ENCODE measurements at places on chromosomes 7 and 10.

GRCh38 chr10:5741276-5741675 lies 56.6 kb downstream of the TASOR2 start:
- DNase-seq: no peak

DNA sequence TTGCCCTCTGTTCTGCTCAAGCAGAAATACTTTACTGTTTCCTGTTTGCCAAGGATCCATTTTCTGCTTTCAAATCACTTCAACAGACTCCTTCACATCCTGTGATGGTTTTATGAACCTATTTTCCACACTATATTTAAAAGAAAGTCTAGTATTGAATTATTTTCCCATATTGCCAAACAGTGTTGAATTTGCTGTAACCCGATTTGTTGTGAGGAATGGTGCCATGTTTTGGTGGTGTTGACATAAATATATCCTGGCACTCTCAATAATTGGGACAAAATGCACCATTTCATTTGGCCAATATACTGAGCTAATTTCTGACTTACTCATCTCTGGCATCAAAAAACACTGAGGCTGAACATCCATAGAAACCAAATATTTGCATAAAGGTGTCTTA lies 615.4 kb upstream of the SEMA3D start:
- DNase-seq: no peak

DNA sequence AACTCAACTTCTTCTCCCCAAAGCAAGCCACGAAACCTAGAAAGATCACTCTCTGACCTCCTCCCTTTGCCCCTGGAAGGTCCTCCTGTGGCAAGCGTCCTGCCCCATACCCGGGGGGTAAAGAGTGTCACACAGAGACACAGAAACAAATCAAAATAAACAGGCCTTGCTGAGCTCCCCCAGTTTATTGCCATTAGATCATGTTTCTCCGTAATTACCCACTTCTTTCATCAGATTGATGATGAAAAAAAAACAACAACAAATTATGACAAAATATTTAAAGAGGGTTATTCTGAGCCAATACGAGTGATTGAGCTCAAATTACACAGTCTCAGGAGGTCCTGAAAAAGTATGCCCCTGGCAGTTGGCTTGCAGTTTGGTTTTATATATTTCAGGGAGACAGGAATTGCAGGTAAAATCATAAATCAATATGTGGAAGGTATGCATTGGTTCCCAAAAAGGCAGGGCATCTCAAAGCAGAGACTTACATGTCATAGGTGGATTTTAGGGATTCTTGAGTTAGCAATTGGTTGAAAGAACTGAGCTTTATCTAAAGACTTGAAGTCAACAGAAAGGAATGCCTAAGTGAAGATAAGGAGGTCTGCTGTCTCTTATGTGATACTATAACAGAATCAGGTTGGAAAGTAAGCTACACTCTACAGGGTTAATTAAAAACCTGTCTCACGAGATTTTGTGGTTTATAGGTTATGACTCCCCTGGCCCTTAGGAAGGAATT lies 86.2 kb downstream of the APBB1IP start:
- peak; percentile 88 for DNase-seq

DNA sequence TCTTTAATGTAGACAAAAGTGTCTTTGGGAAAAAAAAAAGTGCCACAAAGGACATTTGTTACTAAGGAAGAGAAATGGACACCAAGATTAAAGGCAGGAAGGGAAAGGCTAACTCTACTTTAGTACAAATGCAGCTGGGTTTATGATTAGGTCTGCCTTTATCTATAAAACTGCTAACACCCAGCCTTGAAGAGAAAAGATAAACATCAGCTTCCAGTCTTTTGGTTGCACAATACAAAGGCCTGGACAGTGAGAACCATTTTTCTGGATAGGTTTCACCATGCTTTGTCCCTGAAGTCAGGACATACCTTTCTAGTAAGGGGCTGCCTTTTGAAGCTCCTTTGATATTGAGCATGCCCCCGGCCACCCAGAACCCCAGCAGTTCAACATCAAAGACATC lies 45.1 kb downstream of the ZNF248 start:
- no peak for DNase-seq

DNA sequence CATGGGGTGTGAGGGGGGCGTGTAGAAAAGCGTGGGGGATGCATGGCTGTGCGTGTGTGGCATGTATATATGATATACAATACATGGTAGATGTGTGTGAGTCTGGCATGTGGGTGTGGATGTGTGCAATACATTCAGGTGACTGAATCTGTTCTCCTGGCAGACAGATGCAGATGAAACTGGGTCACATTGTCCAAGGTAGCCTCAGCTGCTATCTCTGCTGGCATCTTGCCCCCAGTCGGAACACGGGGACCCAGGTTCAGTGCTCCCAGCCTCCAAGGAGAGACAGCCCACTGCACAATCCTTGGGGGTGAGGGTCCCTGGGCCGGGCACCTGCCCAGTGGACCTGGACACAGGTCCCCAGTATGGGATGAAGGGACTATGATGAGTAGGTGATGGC lies 12.4 kb upstream of the SRRM3 start:
- DNase-seq: no peak

- DNase-seq: peak; percentile 86
Observed at GRCh38 chr7:70710011-70710480, 421.9 kb upstream of the GALNT17 start.

DNA sequence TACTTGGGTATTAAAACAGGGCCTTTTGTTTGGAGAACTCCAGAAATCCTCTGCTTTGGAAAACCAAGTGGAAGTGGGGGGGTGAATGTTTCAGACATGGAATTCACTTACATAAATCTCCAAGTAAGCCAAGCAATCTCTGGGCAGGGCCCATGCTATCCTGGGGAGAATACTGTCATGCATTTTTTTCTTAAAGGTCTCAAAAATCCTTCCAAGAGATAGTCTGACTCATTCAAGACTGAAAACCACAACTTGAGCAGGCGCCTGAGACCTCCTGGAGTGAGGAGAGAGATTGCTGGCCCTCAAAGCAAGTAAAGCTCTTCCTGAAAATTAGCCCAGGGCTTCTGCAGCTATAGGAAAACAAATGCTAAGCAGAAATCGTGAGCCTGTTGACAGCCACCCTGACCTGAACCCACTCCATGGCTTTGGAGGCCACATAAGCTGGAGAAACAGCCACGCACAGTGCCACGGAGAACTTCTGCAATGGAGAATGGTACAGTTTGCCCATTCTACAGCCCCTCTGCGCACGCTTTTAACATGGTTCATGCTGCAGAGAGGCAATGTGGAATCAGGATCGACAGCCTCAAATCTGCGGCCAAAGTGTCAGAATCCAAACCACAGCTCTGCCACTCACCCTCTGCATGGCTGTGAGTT lies 203.1 kb upstream of the AUTS2 start:
- peak; percentile 95 for DNase-seq

DNA sequence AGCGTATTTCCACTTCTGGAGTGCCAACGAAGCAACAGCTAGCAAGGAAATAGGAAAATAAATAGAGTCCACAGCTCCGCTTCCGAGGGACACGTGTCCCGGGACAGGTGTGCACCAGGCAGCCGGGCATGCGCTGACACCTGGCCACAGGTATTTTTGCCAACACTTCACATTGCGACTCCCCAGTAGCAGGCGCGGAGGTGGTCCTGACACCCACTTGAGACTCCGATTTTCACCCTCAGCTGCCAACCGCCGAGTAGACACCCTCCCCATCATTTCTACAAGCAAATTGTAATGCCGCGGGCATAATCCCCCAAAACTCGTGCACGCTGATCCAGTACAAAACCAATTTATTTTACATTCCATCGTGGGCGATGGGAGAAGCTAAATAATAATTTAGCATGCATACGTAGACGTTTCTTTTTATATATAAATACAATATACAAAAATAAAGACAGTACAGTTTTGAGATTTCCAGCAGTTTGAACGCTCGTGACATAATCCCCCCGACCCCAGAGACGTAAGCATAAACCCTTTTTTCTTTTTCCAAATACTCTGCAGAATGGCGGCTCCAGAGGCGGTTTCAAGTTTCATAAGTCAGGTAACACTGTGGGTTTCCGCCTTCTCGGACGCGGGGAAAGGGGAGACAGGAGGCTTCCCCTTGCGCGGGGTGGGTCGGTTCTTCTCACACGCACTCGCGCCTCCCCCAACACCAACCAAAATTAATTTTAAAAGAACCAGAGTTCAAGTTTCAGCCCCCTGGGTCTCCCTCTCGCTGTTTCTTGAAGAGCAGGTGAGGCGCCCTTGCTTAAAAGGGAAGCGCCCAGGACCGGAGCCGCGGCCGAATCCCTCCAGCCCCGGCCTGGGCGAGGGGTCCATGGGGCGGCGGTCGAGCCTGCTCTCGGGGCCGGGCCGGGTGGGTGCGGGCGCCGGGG lies 5.7 kb downstream of the MNX1 start:
- DNase-seq: no peak

DNA sequence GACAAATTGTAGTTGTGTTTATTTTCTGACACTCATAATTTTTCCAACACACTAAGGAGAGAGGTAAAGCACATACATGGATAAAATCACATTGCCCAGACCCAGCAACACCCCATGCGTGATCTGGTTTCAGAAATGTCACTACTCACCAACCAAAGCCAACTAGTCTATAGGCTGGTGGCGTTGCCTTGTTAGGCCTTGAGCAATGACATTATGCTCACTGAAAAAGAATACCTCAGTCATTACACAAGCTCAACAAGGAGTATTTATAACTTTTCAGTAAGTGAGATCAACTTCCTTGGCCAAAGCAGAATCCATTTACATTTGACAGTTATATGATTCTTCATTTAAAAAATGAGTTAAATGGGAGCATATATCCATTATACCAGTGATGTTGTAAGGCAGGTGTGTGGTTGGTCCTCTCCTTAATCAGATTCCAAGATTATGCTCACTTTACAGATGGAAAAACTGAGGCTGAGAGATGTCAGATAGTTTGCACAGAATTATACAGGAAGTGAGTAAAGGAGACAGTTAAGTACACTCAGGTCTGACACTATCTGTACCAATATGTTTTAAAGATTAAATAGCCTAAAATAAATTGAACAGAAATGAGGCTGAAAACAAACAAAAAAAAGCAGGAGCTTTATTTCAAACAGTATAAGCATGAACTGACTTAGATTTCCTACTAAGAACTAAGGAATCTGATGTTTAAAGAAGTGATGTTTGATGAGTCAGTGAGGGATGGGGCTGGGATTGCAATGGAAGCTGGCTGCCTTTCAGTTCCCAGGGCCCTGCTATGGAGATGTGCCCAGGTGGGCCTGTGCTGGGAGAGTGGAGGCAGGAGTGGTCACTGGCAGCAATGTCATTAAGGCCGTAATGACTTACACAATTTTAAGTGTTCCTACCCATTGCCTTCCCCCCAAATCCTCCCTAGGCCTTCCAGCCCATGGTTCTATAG lies 118.3 kb downstream of the RAPGEF5 start:
- peak; percentile 54 for DNase-seq
